ENCODE measurements at places on chromosomes 1 and 21.

DNA sequence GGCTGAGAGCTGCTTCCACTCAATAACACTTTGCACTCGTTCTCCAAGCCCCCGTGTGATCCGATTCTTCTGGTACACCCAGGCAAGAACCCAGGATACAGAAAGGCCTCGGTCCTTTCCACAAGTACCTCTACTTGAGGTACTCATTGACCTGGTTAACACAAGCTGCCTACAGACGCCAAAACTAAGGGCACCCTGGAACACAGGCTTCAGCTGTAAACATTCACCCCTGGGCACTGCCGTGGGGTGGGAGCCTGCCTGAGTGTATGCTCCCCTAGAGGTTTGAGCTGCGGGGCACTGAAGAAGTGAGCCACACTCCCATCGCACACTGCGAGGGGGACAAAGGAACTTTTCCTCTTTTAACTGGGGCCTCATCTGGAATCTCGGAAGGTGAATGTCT, 30.5 kb downstream of the LRRC3 start:
- no peak for DNase-seq

DNA sequence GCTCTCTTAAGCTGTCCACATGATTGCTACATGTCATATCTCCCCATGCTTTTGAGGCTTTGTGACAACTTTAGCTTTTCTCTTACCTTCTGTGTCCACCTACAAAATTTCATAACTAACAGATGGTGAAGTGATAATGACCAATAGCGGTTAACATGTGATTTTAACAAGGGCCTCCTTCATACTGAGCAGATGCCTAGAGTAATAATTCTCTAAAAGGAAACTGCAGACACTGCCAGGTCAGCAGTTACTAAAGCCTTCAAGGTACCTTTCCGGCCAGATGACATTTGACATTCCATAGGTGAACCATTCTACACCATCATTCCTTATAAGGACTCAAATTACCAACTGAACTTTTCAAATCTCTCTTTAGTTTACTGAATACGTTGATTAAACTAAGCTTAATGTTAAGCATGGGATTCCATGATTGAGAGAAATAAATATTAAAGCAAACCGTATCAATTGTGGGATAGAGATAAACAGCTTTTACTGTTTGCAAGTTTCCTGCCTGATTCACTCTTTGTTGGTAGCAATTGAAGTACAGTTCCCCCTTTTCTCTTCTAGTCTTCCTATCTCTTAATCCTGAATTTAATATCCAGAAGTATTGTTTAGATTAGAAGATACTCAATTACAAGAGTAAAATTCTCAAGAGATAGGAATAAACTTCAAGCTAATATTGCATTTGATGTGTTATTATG, 205.1 kb downstream of the PLA2G4A start:
- no peak for DNase-seq

GRCh38 chr1:231803353-231803752, 176.8 kb downstream of the DISC1 start:
- DNase-seq: no peak

DNA sequence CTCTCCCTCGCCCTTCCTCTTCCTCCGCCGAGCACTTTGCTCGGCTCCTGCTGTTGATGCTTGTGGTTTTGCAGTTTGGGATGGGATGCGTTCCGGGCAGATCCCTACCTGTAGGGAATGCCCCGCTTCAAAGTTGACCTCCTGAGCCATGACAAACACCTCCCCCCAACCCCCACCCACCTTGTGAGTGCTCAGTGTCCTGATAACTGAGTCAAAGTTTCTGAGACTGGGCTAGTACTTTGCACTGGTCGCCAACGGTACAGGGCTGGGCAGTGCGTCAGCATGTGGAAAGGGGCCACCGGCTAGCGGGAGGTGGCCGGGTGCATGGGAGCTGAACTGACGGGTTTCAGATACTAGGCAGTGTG, 771 bp downstream of the RABGAP1L start:
- DNase-seq: no peak

DNA sequence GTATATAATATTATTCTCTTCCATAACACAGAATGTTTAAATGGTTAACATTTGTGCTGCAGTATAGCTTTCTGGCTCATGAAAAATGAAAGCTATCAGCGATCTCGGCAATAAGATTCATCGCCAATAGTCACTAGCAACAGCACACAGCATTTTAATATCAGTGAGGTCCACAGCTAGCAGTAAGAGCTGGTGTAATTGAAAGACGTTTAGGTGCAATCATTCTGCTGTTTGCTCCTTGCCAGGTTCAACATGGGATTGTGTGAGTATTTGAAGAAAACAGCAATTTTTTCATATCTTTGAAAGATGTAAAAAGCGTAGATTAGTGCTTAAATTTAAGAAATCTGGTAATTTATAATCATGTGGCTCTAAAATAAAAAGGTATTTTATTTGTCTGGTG, 20.1 kb downstream of the PRKACB start:
- DNase-seq: no peak

DNA sequence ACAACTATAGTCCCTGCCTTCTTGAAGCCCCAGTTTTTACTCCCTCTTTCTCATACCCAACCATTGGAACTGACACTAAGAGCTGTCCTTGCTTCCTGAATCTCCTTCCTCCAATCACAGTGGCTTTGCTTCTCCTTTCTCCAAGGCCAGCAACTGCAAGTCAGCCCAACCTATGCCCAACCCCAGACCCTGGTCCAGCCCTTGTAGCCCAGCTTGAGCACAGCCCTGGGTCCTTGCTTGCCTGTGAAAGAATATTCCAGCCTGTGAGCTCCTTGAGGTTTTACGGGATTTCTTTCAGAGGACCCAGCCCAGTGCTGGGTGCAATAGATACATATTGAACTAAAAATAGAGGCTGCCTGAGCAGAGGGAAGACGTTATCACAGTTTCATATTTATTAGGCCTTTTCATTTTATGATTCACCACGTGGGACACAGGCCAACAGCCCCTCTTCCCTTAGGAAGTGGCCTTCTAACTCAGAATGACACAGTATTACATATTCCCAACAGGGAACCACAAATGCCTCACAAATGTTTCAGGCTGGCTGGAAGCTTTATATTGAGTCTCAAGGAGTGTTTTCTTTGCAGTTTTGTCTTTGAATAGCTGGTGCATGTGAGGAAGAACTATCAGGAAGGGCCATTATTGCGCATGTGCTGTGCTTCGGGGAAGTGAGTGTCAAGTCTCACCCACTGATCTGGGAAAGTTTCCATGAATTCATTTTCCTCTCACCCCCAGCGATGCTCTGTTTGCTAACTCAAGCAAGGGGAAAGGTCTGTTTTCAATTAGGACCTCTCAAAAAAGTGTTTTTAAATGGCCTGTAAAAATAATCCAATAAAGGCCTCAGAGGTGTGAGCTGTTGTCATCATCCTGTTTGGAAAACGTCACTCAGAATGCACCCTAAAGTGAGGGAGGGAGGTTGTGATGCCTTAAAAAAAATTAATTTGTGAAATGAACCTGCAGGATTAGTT, 92.3 kb upstream of the NFIA start:
- DNase-seq: no peak

DNA sequence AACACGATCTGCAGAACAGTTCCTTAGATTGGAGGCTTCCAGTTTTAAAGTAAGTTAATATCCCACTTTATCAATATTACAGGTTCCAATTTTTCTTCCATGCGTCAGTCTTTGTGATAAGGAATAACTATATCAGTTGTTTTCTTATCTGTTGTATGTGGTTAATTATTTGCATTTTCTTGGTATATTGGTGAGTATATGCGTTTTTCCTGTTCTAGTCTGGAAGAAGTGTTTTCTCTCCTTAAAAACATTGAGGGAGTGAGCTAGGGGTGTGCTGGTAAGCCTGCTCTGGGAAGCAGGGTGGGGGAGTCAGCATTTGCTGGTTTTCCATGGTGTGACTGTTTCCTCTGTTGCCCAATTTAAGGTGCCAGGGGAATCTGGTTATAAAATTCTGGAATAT, 50.2 kb upstream of the KIF1B start:
- DNase-seq: no peak

DNA sequence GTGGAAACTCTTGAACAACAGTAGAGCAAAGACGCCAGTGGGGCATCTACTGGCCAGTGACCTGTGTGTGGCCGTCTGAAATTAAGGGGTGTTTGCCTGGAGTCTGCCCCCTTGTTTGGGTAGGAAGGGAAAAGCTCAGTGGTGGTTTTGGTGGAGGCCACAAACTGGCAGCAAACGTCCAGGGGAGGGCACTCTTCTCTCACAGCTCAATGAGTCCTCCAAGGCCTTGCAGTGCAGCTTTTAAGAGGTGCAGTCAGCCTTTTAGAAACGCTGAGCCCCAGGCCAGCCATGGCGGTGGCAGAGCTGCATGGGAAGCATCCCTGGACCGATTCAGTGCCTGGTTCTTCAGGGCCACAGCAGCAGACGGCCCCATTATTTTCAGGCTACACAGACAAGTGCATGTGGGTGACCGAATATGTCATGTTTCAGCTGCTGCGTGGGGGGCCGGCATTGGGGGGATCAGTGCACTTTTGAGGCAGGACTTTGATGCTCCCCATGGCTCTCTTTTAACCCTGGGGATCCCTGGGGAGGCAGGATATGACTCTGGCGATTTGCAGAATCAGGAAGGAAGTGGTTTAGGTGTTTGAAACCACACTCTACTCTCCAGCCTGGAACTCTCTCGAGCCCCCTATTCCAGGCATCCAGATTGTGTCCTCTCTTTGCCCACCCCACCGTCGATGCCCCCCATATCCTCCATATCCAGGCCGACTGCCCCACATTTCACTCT, 414.0 kb downstream of the PRDM2 start:
- no peak for DNase-seq

- DNase-seq: no peak
Observed at GRCh38 chr1:93328809-93329760, 16.6 kb upstream of the DR1 start.

GRCh38 chr1:151510614-151510956, 602 bp upstream of the CGN start:
- DNase-seq: no peak

DNA sequence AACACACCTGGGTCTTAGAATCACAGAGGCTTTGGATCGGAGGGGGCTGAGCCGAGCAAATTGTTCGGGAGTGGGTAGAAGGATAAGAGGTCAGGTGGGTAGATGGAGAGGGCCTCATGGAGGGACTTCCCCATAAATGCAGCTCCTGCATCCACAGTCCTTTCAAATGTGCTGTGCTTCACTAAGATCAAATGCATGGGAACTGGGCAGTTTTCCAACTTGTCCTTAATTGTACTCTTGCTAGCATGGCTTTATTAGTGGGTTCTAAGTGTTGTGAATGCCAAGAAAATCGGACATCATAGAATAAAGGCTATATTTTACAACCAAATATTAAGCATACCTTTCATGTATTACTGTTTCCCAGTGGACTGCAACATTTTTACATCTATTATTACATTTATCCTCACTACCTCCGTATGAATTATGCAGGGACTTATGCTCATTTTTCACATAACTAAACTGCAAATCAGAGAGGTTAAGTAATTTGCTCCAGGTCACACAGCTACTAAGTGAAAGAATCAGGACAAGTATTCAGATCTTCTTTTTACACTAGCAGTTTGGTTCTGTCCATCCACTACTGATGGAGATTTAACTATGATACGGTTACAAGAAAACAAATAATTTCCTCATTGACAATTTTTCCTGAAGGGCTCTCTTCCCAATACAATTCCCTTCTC, 174.5 kb upstream of the RUNX1 start:
- no peak for DNase-seq

DNA sequence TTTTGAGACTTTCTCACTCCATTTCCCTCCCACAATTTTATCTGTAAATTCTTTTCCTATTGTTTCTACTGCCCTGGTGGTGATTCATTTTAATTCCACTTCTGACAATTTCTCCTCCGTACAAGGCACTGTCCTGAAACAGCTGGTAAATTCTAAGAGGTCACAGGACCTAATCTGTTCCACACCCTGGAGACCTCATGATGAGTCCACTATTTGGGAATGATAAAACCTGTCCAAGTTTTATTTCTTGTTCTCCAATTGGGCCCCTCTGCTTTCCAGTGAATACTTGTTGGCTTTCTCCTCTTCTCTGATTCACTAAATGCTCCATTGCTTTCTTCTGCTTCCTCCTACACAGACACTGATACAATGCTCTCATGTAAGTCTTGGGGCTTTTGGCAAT, 343.1 kb upstream of the DUSP10 start:
- no peak for DNase-seq

- no peak for DNase-seq
Observed at GRCh38 chr1:23657659-23658275, 33.8 kb upstream of the RPL11 start.

- DNase-seq: no peak
Observed at GRCh38 chr1:161719325-161719611, 2.1 kb upstream of the FCRLB start.

- DNase-seq: no peak
Observed at GRCh38 chr1:2611031-2611501, 21.8 kb downstream of the MMEL1 start.

DNA sequence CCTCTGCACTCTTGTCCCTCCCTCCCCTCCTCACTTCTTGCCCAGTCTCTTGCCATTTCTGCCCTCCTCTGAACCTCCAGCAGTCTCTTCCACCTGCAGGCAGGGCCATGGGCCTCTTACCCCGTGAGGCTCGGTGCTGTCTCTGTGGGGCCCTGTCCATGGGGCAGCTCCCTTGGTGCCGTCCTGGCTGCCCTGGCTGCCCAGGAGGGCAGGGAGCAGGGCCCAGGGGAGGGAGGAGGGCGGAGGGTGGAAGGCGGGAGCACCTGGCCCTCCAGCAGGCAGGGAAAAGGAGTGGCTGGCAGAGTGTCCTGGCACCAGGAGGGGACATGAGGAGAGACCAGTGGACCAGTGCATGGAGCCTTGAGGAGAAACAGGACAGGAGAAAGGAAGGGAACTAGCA, at the start of gene RORC:
TSS of gene RORC (minus strand) at position 198 of the 400 bp plus-strand sequence. CDS start at position 160, 38 bp downstream.
- no peak for DNase-seq

Data from activated CD4-positive, CD25-positive, alpha-beta regulatory T cell (primary cell).